ENCODE measurements at places on chromosomes 3 and 15.

- no peak for DNase-seq
Measured at GRCh38 chr3:81301230-81301629, 460.2 kb downstream of the GBE1 start.

- DNase-seq = no peak
Measured at GRCh38 chr3:66481071-66482017, 19.5 kb downstream of the LRIG1 start.

DNA sequence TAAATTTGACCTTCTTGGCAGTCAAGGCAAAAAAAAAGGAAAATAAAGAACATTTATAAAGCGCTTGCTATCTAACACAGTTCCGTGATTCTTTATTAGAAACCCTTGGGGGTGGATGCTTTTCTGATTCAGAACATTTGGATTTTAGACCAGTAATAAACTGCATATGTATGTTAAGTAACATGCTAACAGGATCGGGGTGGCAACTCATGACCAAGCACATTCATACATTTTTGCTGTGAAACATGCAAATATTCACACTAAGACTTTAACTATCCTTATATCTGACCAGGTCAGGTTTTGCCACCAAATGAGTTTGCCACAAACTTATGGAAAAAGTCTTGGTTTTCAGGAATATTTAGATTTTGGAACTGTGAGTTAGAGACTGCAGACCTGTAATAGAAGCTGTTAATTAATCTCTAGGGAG lies 30.4 kb upstream of the KLF13 start:
- no peak for DNase-seq

DNA sequence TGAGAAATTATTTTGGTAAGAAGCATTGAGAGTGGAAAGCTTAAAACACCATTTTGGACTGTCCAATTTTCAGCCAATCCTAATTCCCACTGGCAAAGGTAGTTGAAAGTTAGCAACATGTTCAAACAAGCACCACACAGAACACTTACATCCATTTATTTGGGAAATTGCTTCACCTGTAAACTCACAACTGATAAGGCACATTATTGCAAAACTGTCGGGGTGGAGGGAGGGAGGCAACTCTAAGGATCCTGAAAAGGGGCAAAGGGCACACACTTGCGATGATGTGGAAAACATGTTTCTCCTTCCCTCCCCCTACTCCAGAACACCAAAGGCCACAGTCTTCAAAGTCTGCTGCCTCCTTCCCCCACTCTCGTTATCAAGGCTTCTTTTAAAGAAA lies 9.4 kb downstream of the TMEM41A start:
- no peak for DNase-seq

DNA sequence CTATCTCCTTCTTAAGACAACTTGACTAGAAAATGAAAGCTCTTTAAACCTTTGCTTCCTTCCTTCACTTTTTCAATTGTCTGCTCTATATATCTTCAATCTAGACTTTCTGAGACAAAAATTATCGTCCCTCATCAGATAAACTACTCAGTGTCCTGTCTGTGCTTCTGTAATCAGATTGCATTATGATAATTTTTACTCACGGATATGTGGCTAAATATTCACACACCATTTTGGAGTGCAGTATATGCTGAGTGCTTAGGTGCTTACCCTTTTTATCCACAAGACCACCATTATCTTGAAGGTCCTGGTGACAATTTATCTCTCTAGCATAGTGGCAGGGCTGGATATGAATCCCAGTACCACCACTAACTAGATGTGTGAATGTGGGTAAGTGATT lies 1012.3 kb downstream of the TUSC7 start:
- no peak for DNase-seq

DNA sequence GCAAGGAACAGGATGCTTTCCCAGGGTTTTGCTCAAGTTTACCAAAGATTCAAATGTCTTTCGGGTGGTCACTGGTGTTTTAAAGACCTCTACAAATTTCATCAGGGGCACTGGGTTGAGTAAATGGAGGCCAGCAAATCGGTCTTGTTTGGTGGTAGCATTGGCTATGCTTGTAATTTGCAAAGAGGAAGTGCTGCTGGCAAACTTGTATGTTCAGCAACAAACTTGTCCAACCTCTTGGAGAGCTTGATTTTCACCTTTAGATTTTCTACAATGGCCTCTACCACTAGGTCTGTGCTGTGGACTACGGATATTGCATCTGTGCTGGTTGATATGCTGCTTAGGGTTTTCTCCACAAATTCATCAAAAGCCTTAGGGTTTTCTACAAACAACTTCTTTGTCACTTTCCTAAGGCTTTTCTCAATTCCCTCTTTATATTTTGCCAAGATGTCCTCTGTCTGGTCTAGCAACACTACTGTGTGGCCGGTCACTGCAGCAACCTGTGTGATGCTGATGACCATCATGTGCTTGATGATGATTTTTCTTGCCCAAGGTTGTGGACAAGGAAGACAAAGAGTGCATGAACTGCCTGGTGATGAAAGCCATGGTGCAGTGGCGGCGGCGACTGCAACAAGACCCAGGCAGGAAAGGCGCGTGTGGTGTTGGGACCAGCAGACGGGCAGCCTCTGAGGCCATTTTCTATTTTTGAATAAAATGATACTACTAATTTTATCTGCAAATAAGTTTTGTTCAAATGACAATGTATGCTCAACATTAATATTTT lies 50.8 kb downstream of the RFX7 start:
- DNase-seq = no peak

GRCh38 chr3:112767177-112767576 lies 79.5 kb downstream of the CD200R1L start:
- DNase-seq = no peak

DNA sequence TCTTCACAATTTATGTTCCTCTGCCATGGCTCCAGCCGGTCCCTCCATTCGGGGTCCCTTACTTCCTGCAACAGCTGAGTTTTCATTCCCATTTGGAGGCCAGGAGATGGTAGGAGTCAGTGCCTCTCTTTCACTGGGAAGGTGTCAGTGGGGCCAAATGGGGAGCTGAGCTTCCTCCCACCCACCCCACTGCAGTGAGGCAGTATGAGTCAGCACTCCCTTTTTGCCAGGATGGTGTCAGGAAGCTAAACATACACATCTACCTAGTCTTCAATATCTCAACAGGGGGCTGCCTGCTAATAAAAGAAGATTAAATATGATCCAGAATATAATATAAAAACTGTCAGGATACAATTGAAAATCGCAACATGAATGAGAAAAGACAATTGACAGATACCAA lies 12.7 kb upstream of the ACTC1 start:
- no peak for DNase-seq

DNA sequence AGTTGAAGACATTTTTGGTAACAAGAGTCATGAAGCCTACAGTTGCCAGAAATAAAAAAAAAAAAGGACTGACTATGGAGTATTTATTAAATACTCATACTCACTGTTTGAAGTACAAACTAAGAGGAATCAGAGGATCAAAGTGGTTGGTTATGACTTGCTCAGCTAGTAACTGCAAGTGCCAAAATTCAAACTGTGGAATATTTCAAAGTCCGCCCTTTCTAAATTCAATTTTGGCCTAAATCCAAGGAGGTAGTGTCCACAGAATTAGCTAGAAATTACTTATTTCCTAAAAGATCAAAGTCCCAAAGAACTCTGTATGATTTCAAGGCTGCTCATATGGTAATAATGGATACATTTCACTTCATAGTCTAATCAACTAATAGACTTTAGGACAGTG lies 274.5 kb downstream of the ZBTB20 start:
- DNase-seq = no peak

GRCh38 chr3:143122089-143122430 lies 2.5 kb downstream of the CHST2 start:
- no peak for DNase-seq

- DNase-seq = no peak
Measured at GRCh38 chr3:6516143-6516542, 344.8 kb upstream of the GRM7 start.

- no peak for DNase-seq
Measured at GRCh38 chr3:28674212-28674611, 325.6 kb upstream of the AZI2 start.

DNA sequence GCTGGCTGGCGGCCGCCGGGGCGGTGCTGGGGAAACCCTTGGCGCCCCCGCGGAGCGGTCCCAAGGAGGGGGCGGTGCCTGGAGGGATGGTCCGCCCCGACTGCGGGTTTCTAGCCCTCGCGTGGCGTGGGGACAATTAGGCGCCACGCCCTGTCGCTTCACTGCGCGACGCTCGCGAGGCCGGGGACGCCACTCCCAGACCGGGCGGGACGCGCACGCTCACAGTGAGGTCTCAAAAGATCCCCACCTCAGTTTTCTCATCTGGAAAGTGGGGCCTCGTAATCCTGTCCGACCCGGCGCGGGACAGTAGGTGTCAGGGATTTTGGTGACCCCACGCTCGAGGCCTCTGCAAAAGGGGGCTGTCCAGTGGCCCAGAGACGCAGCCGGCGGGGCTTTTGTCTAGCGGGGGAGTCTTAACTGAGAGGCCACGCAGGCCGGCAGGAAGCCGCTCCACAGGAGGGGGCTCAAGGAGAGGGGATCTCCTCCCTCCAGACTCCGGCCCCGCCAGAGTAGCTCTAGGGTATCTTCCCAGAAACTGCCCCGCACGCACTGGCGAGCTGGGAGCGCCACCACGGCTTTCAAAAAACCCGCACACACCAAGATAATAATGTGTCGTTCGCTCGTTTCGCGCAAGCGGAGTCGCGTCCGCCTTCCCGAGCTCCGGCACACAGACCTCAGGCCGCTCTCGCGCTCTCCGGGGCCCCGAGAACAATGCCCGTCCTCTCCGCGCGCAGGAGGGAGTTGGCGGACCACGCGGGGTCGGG lies 710 bp upstream of the CLK3 start:
- no peak for DNase-seq

GRCh38 chr15:45355860-45356259 lies 22.5 kb downstream of the GATM start:
- no peak for DNase-seq

- no peak for DNase-seq
Measured at GRCh38 chr3:11570251-11570650, 73.5 kb downstream of the VGLL4 start.

DNA sequence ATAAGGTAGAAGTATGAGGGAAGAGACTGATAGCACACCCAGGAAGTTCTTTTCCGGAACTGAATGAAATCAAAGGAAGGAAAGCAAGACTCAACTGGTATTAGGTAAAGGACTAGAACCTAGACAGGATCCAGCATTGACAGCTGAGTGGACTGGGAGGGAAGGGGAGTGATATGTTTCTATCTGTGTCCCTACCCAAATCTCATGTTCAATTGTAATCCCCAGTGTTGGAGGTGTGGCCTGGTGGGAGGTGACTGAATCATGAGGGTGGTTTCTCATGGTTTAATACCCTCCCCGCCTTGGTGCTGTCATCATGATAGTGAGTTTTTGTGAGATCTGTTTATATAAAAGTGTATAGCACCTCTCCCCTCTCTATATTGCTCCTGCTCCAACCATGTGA lies 415.9 kb upstream of the KCNMB2 start:
- DNase-seq = no peak

GRCh38 chr3:62638316-62638715 lies 236.9 kb downstream of the CADPS start:
- DNase-seq = no peak

GRCh38 chr3:79125313-79125984 lies 642.3 kb downstream of the ROBO1 start:
- no peak for DNase-seq

- no peak for DNase-seq
Measured at GRCh38 chr15:84844964-84845363, 27.8 kb downstream of the ALPK3 start.

GRCh38 chr15:57495041-57495440 lies 96.7 kb upstream of the MYZAP start:
- no peak for DNase-seq

DNA sequence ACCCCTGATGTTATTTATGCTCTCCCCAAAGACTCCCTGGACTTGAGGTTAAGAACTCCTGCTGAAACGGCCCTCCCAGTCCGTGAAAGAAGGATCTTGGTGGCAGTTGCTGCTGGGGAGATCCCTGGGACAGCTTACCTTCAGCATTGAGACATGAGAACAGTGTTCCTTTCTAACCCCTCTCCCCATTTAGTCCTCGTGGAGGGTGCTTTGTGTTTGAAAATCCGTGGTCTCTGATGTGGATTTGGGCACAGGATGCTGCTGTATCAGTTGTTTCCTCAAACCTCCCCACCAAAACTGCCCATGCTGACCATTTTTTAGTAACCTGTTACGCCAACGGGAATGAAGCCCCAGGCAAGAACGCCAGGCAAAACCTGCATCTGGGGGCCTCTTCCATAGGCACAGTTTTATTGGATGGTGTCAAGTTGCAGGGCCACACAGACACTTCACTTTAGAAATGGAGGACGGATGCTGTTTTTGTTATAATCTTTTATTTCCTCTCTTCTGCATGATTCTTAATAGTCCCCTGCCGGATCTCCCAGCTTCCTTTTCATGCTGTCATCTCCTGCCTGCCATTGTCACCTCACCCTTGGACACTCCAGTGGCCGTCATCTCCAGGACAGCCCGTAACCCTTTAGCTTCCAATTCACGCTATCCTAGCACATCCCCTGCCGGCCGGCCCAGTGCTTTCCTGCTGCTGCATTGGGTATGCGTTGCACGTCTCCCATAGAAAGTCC lies 31.7 kb upstream of the CEMIP start:
- no peak for DNase-seq

DNA sequence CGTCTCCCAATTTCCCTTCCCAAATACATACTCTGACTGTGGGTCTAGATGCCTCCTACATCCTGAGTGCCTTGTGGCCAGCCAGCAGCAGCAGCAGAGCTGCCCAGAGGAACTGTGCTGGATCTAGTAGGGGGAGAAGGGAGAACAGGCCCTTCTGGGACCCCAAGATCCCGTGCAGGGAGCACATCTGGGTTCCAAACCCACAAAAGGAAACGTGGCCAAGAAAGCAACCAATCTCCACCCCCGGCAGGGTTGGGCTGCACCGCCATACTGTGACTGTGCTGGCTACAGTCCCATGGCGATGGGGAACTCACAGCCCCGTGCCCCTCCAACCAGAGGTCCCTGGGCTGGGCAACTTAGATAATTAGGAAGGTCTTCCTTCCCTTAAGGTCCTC lies 86.3 kb downstream of the PPCDC start:
- DNase-seq = no peak

DNA sequence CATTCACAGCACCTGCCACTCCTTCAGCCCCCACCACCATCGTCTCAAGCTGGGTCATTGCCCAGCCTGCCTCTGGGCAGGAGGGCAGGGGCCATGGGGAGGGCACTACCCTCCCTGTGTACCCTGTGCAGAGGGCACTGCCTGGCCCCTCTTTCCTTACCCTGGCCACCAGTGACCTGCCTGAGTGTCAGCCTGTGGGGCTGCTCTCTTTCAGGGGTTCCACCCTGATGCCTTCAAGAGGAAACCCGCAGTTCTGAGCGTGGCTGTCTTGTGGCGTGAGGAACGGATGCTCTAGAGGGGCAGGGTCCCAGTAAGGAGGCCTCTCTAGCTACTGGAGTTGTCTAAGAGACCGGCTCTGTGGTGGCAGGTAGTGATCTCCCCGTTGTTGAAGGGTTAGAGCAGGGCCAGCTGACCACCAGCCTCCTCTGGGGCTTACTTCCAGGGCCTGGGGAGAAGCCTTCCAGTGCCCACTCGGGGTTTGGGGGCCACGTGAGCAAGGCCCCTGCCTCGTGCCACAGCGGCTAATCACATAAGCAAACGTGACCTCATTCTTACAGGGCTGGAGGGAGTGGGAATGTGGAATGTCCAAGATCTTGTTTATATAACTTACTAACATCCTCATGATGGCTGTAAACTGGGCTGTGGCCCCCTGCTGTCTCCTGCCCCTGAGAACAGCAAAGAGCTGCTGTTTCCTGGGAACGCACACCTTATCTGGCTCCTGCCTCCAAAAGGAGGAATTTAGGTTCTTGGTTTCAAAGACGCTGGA lies 31.4 kb upstream of the SEC13 start:
- no peak for DNase-seq

All from esophagus squamous epithelium (tissue), 5 donors.